ENCODE measurements at places on chromosomes 1 and 21.

- no peak for DNase-seq
Measured at GRCh38 chr1:174023440-174023839, 1.3 kb upstream of the RC3H1 start.

DNA sequence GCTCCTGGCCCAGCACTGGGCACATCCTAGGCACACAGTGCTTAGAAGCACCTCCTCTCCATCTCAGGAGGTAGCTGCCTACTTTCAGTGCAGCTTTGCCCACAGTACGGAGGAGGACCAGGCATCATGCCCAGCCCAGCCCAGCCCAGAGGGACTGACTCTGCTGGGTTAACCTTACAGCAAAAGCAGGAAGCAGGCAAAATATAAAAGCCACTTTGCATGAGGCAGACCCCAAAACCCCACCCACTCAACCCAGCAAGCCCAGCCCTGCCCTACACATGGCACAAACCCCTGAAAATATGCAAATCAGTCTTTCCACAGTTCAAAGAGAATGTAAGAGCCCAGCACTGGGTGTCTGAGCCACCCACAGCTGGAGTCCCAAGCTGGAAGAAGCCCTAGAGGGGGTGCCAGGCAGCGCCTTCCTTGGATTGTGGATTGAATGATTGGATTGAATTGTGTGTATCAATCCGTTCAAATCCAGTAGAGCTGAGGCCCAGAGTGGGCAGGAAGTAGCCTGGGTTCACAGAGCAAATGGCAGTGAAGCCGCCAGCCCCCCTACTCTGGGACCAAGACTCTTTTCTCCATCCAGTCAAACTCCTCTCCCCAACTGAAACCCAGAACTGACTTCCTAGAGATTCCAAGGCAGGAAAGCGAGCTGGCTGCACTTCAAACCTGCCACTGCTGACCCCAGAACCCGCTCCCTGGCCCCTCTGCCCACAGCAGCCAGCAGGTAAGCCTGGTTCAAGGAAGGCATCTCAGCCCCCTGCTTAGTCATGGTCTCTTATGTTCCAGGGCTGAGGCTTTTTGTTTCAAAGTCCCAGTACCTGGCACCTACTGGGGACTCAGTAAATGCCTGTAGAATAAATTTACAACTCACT is 117.7 kb downstream of the LACTBL1 start:
- DNase-seq: no peak

DNA sequence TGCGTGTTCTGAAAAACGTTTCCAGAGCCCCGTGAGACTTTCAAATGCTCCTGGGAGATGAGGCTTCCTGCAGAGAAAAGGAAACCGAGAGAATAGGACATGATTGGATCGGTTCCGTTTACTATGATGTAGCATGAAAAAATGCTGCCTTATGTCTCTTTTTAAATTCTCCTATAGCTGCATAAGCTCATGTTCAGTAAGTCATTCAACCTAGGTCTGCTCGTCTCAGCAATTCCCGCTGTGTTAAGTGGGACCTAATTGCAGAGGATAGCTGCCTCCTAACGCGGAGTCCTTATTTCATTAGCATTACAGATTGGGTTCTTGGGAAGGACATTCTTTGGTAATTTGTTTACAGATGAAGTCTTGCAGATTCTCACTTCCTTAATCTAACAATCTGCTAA is 165.3 kb downstream of the GALNT2 start:
- DNase-seq: no peak

- no peak for DNase-seq
Measured at GRCh38 chr1:58881471-58881994, 97.7 kb upstream of the JUN start.

GRCh38 chr21:31156662-31157061 is 118.4 kb upstream of the KRTAP19-8 start:
- DNase-seq: no peak

Measured in hypothalamus (tissue), 51 donors.